Right lung (tissue), 10 donors: ENCODE measurements at places on chromosomes 4 and X.

DNA sequence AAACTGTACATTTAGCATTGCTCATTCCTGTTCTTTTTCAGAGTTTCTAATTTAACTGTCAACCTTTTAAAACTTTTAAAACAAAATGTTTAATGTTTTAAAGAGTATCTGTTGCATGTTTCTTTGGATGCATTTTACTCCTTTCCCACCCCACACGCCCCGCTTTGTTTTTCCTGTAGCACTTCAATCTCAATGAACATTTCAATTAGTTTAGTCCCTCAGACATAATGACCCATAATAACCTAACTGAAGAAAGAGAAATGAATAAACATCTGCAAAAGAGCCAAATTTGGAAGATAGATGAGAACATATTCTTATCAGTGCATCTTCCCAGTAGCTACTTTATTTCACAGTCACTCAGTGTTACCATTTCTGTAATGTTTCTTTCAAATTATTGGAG, 7.5 kb downstream of the PCDH10 start:
- DNase-seq: no peak

DNA sequence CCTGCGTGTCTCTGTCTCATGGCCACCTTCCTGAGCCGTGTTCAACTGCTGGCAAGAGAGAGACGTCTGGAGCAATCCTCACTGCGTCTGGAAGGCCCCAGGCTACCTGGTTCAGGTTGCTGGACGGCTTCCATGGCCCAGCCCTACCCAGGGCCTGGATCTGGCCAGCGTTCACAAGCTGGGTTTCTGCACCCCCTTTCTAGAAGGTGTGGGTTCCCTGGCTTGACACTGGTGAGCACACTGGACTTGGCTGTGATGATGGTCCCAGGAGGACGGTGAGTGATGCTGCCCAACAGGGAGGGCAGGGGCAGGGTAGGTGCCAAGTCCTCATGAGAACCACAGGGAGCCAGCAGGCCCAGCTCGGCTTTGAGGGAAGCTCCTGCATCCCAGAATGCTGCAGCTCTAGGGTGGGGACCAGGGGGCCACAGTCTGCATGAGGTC, 63.4 kb downstream of the HTRA3 start:
- DNase-seq: no peak

DNA sequence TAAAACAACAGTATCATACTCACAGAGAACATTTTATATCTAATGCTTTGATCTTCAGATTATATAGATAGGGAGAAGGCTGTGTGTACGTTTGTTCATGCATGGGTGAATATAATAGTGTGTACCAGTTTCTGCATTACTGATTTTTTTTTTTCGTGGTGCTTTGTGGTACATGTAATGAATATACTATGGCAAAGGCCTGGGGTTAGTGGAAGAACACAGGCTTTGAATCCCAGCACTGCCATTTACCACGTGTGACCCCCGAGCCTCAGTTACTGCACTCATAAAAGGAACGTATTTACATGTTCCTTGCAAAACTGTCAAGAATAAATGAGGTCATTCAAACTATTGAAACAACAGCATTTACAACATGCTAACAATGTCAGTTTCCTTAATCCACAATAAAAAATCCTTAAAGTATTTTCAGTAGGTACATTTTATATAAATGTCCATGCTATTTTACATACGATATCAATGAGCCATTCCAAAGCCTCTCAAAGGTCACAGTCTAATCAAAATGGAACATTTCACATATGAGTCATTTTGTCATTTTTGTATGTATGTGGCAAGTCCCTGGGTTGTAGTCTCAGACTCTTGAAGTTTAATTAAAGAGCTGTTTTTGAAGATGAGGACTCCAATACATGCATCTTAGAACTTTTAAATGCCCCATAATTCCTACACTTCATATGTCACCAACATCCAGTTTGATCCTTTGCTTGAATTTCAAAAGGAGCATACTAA, 242.8 kb downstream of the PPP3CA start:
- DNase-seq: no peak

DNA sequence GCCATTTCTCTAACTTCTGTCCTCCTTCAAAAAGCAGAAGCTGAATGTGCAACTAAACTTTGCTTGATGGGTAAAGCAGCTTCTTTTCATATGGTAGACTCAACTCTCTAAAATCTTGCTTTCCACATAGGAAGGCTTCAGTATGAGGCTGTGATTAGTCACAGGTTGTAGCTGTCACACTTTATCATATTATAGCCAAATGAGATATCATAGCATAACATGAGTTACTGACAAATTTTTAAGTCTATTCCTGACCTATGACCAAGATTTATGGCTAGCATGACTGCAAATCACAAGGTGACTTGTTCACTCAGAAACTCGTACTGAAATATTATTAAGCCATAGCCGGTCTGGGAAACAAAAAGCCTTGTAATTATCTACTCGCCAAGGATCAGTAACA, 998.6 kb downstream of the RPA4 start:
- DNase-seq: no peak
